Activated CD8-positive, alpha-beta T cell treated with anti-CD3 and anti-CD28 coated beads, Interleukin-2, amount 10 ng/mL, durations not matched to agents 7 days and 5 days (primary cell): ENCODE measurements at places on chromosomes 13 and 19. TPM values are rescaled to one million over a fixed set of nuclear protein-coding genes. Genes with fewer than 3 reads are reported as not detected.

The ZNF560 gene
- not detected for total RNA-seq

The SNRPD2 gene
- total RNA-seq = 634 TPM

The LRRC63 gene
- total RNA-seq = 2.2 TPM

The ZSCAN4 gene
- total RNA-seq = not detected

The ZNF723 gene
- not detected for total RNA-seq

The RSPH6A gene
- total RNA-seq = 0.68 TPM

The FFAR1 gene
- total RNA-seq = not detected

The DHDH gene
- 1.6 TPM for total RNA-seq

The C19orf73 gene
- total RNA-seq = 1.0 TPM

DNA sequence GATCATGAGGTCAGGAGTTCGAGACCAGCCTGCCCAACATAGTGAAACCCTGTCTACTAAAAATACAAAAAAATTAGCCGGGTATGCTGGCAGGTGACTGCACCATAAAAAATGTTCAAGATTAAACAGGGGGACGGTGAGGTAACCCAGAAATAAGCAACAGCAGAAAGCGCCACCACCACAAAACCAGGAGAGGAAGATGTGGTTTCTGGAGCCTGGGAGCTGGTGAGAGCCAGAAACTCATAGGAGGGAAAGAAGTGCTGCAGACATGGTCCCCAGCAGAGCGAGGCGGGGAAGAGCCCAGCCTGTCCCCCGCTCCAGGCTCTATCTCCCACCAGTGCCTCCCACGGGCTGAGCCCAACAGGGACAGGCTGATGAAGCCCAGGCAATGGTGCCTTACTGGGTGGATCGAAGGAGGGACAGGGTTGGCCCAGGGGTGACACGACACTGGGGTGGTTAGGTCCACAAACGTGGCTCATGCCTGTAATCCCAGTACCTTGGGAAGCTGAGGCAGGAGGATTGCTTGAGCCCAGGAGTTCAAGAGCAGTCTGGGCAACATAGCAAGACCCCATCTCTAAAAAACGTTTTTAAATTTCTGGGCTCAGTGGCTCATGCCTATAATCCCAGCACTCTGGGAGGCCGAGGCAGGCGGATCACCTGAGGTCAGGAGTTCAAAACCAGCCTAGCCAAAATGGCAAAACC is 19.0 kb downstream of the SPC24 start:
- H3K36me3 ChIP-seq = peaks cover 21% of the 10 kb centered on the region
- no peaks in the 10 kb centered on the region for H3K27me3 ChIP-seq
- H3K4me1 ChIP-seq = peaks cover 17% of the 10 kb centered on the region
- H3K4me3 ChIP-seq = no peak overlapping the region

- H3K27me3 ChIP-seq = peaks cover 40% of the 10 kb centered on the region
- H3K36me3 ChIP-seq = no peaks in the 10 kb centered on the region
- H3K4me1 ChIP-seq = no peaks in the 10 kb centered on the region
- no peak for DNase-seq
- H3K27ac ChIP-seq = no peak within 1 kb of the TSS
Observed at GRCh38 chr19:46471116-46471733, at the start of gene PNMA8A. PNMA8A (minus strand) TSS chr19:46471563; CDS start chr19:46471035, 528 bp downstream.

DNA sequence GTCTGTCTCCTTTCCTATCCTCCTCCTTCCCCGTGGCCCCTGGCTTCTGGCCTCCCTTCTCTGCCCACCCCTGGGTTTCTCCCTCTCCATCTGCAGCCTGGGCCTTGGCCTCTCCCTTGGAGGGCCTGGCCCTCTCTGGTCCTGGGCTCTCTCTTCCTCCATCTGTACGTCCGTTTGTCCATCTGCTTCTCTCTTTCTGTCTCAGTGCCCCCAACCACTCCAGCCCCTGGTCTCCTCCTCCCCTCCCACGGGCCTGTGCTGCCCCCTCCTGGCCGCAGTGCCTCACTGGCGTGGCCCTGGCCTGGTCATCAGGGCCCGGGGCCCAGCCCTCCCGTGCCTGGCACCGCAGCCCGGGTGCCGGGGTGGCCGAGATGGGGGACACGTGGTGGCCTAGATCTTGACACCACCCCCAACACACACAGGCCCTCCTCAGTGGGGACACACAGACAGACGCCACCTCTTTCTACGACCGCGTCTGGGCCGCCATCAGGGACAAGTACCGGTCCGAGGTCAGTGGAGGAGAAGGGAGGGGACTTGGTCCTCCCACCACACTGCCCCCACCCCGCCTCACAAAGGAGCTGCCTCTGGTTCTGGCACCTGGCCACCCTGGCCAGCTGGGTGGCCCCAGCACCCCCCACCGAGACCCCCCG is 11.3 kb downstream of the PRKCSH start:
- H3K36me3 ChIP-seq = peaks cover 28% of the 10 kb centered on the region
- H3K4me1 ChIP-seq = peaks cover 4% of the 10 kb centered on the region
- H3K4me3 ChIP-seq = no peak overlapping the region
- H3K27me3 ChIP-seq = no peaks in the 10 kb centered on the region
- peak; percentile 49 for DNase-seq

GRCh38 chr13:78599645-78600279 is 3.6 kb downstream of the POU4F1 start:
- H3K4me3 ChIP-seq = no peak overlapping the region
- peaks cover 76% of the 10 kb centered on the region for H3K27me3 ChIP-seq
- DNase-seq = no peak

- no peak for DNase-seq
- H3K27ac ChIP-seq = peak overlapping the region; percentile 13
- peaks cover 35% of the 10 kb centered on the region for H3K36me3 ChIP-seq
- no peaks in the 10 kb centered on the region for H3K27me3 ChIP-seq
Observed at GRCh38 chr13:99231721-99232120, 26.5 kb downstream of the GPR18 start.

DNA sequence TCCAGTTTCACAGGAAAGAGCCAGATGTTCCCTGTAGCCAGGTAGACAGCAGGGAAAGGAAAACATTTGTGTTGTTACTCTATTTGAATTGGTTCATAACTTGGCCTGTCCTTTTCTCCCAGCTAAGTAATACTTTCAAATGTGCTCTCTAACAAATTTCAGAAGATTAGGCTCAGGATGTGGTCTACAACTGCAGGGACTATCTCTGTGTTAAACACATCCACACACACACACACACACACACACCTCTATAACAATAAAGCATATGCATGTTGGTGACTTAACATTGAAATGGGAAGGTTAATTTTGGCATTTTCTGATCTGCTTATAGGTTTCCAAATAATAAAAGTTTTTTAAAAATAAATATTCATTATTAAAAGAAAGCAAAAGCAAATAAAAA is 316.0 kb upstream of the ARGLU1 start:
- H3K4me3 ChIP-seq = no peak overlapping the region
- H3K27ac ChIP-seq = no peak overlapping the region
- no peaks in the 10 kb centered on the region for H3K4me1 ChIP-seq
- H3K36me3 ChIP-seq = no peaks in the 10 kb centered on the region
- no peaks in the 10 kb centered on the region for H3K27me3 ChIP-seq

DNA sequence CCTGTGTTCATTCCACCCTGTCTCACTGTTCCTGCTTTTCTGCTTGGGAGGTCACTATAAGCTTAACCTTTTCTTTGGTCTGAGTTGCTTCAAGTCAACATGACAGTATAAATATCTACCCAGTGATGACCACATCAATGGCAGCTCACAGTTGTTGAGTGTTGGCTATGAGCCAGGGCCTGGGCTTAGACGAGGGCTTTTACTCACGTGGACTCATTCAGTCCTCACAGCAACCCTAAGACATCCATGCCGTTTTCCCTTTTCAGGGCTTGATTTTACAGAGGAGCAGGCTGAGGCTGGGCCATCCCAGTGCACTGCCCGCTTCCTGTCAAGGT is 10.2 kb upstream of the CCDC97 start:
- peak; percentile 47 for DNase-seq
- H3K36me3 ChIP-seq = peaks cover 96% of the 10 kb centered on the region
- no peak overlapping the region for H3K4me3 ChIP-seq
- H3K4me1 ChIP-seq = peaks cover 100% of the 10 kb centered on the region

DNA sequence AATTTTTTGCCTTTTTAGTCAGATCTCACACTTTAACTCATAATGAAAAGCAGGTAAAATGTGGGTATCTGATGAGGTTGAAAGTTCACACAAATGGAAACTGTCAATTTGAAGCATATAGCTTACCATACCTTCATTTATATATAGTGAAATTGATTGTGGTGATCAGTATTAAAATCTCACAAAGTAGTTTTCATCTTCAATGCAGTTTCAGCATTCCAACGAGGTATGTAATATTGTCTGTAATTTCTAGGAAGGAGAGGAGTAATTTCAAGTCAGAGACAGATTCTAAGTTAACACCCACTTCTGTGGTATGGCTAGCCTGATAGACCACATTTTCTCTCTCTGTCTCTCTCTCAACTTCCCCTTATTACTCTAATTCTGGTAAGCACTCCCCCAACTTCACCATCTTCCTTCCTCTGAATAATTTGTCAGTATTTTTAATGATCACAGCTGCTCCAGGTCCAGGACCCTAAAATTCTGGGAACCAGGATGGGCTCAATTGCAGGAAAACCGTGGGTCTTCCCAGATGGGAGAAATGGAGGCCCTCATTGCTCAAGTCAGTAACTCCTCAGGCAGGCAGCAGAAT is 455.7 kb downstream of the FGF9 start:
- peaks cover 2% of the 10 kb centered on the region for H3K36me3 ChIP-seq
- H3K27ac ChIP-seq = no peak overlapping the region
- DNase-seq = no peak
- no peak overlapping the region for H3K4me3 ChIP-seq
- H3K27me3 ChIP-seq = no peaks in the 10 kb centered on the region
